Activated CD8-positive, alpha-beta memory T cell treated with anti-CD3 and anti-CD28 coated beads, Interleukin-2, amount 10 ng/mL, durations not matched to agents 7 days and 5 days (primary cell): ENCODE measurements at places on chromosomes 1 and 21. TPM values are rescaled to one million over a fixed set of nuclear protein-coding genes. Genes with fewer than 3 reads are reported as not detected.

Gene HSPA6
- total RNA-seq, result 0.47 TPM

DNA sequence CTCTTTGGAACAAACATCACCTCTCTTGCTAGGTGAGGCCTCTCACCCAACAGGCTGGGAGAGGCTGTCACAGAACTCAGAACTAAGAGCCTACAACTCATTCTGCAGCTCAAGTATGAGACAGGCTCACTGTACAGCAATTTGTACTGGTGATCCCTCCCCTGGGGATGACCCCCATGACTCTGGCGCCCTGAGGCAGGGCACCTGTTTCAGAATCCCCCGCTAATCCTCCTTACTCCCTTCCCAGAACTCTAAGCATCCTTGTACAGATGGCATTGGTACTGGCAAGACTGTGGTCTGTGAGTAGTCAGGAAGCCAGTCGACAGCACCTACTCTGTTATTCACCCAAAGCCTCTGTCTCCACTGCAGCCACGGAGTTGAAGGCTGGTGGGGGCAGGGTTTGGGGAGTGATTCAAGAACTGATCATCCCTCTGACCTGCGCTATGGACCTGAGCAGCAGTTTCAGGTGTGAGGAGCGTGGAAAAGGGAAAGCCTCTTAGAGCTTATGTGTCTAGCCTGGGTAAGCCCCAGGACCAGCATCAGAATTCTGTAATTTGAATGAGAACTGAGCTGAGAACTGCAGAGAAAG lies 655.5 kb downstream of the KIF26B start:
- DNase-seq, result no peak

GRCh38 chr1:237386362-237387143 lies 344.6 kb downstream of the RYR2 start:
- no peak for DNase-seq

Gene IQGAP3
- total RNA-seq, result 31.3 TPM

DNA sequence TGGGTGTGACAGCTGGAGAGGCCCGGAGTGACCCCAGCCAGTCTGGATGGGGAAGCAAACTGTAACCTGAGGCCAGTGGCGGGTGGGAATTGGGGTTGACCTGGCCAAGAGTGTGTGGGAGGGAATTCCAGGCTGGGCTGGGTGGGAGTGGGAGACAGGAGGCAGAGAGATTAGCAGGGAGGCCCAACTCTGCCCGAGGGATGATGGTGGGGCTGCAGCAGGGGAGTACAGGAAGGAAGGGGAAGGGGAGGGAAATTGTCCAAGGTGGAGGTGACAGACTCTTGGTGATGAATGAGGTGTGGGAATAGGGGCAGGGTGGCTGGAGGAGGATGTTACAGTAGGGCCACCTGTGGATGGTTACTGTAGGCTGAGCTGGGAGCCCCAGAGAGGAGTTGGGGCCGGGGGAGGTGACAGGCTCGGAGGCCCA lies 40.4 kb downstream of the HUNK start:
- DNase-seq, result no peak

Gene DNASE2B
- not detected for total RNA-seq

Gene PTPN22
- 133 TPM for total RNA-seq

DNA sequence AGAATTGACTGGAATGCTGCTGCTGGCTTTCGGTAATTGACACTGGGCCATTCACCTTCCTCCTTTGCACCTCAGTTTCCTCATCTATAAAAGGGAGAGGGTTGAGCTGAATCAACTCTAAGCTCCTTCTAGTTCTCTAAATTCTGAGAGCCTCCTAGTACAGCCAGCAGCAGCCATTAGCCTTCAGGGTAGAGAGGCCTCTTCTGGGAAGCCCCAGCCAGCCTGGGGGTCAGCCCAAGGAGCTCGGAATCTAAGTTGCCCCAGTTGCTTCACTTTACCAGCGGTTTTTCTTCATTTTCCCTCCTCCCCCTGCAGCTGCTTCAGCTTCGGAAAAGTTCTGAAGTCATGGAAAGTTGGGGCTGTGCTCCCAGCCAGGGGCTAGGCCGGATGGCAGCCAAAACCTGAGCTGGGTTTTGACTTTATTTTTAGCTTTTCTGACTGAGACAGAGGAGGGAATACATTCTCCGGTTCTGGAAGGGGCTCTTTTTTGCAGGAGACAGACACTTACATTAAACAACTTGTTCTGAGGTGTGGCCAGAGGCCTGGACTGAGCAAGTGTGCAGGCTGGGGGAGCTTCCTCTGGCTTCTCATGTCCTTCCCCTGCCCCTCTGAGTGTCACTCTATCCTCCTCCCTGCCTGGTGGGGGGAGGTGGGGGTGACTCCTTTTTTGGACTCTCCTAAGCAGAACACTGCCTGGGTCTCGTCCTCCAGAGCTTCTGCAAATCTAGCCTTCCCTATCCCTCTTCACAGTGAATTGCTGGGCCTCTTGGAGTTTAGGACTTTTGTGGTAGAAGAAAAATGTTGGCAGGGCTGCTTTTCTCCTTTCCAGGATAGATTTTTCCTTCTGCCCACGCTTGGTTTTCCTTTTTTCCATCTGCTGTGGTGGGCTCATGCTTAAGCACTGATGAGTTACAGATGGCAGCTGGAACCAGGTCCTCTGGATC lies 14.4 kb downstream of the LMNA start:
- no peak for DNase-seq

Gene ADORA1
- total RNA-seq, result not detected

DNA sequence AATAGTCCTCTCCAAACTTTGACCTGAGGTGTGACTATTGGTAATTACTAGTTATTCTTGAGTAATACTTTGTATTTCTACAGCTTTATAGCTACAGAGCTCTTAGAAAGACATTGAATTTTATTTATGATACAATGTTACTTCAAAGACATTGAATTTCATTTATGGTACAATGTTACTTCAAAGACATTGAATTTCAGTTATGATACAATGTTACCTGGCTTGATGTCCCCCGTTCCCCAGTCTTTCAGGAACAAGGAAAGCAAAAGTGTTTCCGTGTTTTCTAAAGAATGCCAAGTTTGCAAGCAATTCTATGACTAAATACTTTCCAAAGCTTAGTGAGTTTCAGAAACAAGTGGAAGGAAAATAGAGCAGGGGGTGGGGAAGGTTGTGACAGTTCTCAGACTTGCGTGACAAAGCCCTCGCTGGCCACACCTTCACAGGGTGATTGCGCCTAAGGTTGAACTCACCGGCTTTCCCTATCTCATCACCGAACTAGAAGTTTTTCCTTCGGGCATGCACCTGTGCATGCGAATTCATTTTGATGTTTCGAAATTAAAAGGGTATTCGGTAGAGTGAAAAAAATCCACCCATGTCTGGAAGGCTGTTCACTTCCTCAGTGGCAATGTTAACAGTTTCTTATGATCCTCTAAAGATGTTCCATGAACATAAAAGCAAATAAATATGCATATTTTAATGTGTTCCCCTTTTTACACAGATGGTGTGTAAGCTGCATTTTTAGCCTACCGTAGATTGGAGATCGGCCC lies 909 bp upstream of the PAXBP1 start:
- DNase-seq, result peak; percentile 75

DNA sequence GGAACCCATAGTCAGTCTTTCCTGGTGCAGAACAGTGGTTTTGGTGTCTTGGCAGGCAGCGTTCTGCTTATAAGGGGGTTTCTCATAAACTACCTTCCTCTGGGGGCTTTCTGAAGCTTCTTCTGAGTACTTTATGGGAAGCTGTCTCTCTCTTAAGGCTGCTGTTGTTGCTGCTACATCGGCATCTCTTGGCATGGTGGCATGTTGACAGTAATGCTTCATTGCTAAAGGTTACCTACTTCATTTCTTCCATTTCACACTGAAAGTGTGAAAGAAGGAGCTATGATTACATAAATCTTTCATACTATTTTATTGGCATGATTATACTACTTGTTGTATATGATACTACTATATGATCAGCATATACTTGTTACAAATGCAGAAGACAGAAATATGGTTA lies 6.3 kb upstream of the MAP10 start:
- DNase-seq, result no peak

DNA sequence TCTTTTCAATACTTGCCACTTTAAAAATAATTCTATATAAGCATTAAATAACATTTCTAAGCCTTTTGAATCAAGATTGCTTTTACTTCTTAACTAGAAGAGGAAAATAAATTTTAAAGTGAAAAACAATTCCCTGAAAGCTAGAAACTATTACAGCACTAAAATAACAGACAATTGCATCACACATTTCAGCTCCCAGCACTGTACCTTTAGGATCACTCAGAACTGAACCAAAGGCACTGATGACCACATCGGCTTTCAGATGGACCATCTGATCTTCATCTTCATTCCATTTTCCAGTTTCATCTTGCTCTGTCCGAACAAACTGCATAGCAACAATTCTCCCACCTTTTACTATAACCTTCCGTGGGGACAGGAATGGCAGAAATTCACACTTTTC lies 347.3 kb downstream of the DPYD start:
- DNase-seq, result no peak

- peak; percentile 64 for DNase-seq
Measured at GRCh38 chr1:206472024-206472423, 1.7 kb downstream of the IKBKE start.

DNA sequence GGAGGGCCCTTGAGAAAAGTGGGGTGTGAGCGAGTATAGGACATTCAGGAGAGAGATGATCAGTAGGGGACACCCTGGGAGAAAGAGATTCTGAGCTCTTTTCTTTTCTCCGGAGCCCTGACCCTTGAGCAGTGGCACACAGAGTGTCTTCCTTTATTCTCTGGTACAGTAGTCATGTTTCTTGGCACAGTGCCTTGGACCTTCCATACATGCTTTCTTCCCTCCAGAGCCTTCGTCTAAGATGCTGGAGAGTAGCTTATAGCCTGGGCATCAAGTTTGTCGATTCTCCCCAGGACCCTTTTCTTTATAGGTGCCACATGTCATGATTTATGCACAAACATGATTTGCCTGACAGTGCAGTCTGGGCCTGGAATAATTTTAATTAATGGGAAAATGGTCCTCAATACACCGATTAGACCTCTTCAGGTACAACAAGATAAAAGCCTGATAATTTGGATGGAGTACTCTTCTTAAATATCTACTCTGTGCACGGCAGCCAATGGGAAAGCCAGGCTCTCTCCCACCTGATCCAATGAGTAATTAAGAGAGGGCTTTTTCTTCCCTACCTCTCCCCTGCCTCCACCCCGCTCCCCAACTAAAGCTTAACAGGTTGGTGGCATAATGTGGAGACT lies at the start of gene TBX19:
Gene TBX19, plus strand, starts transcription at position 582 of the 632 bp plus-strand sequence. CDS start 214 bp downstream, outside the sequence.
- no peak for DNase-seq

Gene FUBP1
- total RNA-seq, result 220 TPM

Gene ALX3
- total RNA-seq, result not detected

DNA sequence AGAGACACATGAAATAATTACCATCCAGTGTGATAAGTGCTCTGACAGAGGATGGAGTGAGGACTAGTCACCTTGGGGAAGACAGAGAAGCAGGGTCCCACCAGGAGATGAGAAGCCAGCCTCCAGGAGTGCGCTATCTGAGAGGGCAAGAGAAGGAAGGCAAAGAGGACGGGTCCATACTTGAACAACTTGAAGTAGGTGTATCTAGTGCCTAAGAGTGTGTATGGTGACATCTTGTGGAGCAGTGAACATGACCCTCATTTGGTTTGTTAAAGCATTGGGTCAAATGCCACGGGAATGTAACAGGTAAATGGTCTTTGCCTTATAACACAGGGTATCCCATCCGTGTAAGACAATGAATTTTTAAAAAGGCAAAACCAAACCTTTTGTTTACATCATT lies 39.8 kb downstream of the MRPL39 start:
- DNase-seq, result no peak

GRCh38 chr1:177023726-177024125 lies 140.8 kb downstream of the ASTN1 start:
- DNase-seq, result no peak

Gene BMP8B
- 0.61 TPM for total RNA-seq

DNA sequence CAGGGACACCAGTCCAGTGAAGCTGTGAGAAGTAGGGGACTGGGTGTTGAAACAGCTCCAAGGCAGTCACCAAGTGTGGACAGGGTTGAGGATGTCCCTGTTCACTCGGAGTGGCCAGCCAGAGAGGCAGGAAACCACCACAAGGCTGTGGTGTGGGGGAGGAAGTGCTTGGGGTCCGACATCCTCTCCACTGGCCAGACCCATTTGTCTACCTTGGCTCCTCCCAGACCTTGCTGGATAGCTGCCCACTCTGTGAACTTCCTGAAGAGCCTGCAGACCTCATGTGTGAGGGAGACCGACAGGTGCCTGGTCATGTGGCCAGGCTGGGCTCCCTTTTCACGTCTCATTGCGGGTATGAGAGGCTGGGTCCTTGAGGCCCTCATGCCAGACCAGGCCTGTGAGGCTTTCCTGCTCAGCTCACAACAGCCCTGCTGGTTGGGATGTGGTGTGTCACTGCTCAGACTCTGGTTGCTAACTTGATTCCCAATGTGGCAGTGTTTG lies 21.8 kb downstream of the CYP4B1 start:
- no peak for DNase-seq

DNA sequence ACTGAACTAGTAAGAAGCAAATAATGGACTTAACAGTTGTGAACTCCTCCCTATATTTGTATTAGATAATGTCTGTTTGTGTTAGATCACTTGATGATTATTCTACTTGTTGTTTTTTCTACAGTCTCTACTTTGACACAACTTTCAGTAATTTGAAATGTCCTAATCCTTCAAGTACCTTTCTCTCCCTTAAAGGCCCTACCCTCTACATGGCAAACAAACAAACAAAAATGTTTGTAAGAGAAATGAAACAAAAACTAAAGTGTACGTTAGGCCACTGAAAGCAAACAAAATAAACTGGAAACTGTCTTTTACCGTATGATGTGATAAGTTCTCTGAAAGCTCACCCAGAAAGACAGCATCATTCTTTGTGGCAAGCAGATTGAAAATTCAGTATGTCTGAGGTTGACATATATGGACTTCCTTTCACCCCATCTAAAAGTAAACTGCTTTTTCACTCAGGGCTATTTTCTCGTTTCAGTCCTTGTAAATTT lies 255.9 kb upstream of the SNX7 start:
- no peak for DNase-seq

GRCh38 chr1:115679141-115679611 lies 37.4 kb downstream of the VANGL1 start:
- DNase-seq, result no peak

Gene FRRS1
- 3.6 TPM for total RNA-seq
